Adrenal gland (tissue), 19 donors: ENCODE measurements at places on chromosomes 2 and 18. TPM values are rescaled to one million over a fixed set of nuclear protein-coding genes. Genes with fewer than 3 reads are reported as not detected.
A peak's percentile ranks its signal among the peaks of the same experiment; 100 is the strongest.

DNA sequence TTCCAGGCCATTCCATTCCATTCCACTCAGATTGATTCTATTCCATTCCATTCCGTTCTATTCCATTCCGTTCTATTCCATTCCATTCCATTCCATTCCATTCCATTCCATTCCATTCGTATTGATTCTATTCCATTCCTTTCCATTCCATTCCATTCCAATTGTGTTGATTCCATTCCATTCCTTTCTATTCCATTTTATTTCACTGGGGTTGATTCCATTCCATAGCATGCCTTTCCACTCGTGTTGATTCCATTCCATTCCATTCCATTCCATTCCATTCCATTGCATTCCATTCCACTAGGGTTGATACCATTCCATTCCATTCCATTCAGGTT, 1142.3 kb downstream of the RPIA start:
- DNase-seq, result no peak

GRCh38 chr18:33957707-33958106, 267.0 kb downstream of the NOL4 start:
- no peak for DNase-seq

Gene NDUFS1
- total RNA-seq, result 202 TPM

Gene CRACDL
- 2.0 TPM for total RNA-seq

GRCh38 chr2:132667706-132668105, 2.3 kb downstream of the LYPD1 start:
- DNase-seq, result no peak

DNA sequence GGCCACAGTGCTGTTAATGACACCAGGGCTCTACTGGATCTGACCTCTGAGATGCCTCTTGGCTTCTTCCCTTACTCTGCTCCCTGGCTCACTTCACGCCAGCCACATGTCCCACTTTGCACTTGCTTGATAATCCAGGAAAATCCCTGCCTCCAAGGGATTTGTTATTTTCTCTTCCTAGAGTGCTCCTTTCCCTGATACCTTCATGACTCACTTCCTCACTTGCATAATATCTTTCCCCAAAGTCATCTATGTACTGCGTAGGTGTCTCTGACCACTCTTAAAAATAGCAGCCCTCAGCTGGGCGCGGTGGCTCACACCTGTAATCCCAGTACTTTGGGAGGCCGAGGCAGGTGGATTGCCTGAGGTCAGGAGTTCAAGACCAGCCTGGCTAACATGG, 572.3 kb downstream of the PLCL1 start:
- no peak for DNase-seq

- DNase-seq, result no peak
These were observed 8.7 kb upstream of the DTNB start for GRCh38 chr2:25682082-25682481.

- no peak for DNase-seq
These were observed 86.1 kb downstream of the CACNB4 start for GRCh38 chr2:152012697-152013096.

- peak; percentile 70 for DNase-seq
These were observed 14.1 kb downstream of the SLC66A3 start for GRCh38 chr2:11169333-11169732.

Gene SULT1C4
- 1.9 TPM for total RNA-seq

- peak; percentile 4 for DNase-seq
These were observed 20.8 kb downstream of the KIF1A start for GRCh38 chr2:240799033-240799820.

Gene KRTCAP3
- total RNA-seq, result 7.1 TPM

DNA sequence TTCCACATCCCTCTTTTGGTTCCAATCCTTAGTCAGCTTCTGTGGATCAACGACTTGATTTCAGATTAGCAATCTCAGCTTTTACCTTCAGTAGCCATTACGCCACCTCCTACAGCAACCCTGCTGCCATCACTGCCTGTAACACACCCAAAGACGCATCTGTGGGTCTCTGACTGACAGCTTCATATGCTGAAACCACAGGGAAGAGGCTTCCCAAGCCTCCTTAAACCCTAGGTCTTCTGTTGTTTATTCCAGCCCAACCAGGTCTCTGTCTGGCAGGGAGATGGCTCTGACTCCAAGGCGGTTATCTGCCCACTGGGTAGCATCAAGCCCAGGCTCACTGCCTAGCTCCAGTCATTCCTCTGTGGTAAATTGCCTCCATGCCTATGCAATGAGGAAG, 28.6 kb upstream of the TRIB2 start:
- no peak for DNase-seq

DNA sequence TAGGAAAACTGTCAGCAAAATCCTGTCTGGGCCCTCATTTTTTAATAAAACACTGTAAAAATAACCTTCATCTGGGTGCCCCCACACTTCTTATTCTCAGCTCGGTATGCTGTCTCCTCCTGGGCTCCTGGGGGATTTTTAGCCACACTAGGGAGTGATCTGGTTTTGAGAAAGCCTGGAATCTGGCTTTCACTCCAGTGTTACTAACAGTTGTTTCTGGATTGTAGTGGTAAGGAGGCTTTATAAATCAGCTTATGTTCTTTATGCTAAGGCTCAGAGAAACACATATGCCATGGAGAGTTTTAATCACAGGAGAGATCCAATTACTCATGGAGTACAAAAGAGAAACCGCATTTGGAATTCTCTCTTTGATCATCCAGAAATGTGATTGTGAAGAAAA, 744.3 kb upstream of the SOX11 start:
- DNase-seq, result no peak

GRCh38 chr2:52919673-52920072, 847.9 kb upstream of the CHAC2 start:
- no peak for DNase-seq

DNA sequence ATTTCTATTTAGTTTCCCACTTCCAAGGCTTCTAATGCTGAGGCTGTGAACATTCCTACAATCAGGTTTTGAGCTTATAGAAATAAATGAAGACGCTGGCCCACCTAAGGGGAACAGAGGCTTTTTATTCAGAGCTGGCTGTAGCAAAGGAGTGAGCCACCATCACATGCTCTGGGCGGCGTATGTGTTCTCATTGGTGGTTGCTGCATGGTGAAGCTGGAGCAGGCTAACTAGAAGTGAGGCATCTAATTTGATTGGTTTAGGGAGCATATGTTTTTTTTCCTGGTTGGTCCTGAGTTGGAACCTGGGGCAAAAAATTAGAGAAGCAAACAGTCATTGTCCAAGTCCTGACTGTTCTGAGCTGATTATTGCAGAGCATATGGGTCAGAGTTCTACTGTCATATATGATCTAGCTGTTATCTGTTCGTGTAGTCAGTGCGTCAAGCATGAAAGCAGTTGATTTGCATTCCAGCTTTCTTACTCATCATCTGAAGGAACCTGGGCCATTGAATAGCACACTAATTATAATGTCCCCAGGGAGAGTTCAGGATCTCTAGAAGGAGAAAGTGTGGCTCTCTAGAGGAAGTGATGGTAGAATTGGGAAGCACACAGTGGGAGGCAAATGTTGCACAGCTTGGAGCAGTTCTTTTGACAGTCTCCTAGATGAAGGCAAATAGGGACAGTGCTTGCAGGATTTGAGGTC, 279.6 kb downstream of the PARD3B start:
- DNase-seq, result no peak

Gene GALNT5
- not detected for total RNA-seq

DNA sequence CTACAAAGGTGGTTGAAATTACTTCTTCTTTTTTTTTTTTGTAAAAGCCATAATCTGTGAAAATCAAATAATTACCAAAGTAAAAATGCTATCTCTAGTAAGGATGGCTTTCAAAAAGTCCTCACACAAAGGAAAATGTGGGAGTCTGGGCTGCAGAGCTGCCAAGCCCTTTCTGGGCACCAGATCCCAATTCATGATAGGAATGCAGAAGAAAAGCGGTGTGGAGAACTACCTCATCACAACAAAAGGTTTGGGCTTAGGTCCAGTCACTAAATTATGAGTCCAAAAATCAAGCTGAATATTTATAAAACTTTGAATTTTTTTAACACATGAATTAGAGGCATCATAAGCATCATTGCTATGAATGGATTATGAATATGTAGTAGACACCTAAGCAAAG, 30.8 kb upstream of the EPHA4 start:
- no peak for DNase-seq

DNA sequence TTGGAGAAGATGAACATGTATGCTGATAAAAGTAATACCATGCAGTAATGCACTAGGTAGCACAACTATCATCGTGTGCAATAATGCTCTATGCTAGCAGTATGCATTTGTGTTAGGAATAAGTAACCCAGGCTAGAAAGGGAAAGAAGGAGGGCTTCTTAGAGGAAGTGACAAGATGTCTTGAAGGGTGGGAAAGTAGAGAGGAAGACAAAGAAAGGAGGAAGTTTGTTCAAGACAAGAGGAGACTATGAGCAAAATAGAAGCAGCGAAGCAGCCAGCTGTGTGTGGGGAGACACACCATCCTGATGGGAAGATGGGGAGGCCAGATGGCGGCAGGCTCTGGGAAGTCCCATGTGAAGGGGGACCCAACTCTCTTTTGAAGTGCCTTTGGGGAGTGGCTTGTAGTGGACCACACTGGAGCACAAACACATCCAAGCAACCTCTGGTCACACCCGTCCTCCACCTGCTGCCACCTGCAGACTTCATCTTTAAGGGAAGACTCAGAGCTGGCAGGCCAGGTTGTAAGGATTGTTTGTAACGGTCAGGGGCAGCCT, 39.9 kb upstream of the INHBB start:
- no peak for DNase-seq

DNA sequence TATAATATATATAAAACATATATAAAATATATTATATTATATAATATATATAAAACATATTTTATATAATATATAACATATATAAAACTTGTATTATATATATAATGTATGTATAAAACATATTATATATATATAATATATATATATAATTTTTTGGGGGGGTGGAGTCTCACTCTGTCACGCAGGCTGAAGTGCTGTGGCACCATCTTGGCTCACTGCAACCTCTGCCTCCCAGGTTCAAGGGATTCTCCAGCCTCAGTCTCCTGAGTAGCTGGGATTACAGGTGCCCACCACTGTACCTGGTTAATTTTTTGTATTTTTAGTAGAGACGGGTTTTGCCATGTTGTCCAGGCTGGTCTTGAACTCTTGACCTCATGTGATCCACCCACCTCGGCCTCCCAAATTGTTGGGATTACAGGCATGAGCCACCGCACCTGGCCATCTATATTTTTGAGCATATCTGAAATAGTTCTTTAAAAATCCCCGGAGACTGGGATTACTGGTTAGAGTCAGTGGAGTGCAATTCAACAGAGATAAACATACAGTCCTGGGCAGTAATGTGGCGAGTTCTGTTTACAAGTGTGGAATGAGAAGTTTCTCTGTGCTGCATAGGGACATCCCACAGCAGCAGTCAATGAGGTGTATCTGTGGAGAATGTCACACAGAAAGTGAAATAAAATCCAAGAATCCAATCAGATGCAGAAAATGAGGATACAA, 208.4 kb downstream of the MYCN start:
- DNase-seq, result no peak

DNA sequence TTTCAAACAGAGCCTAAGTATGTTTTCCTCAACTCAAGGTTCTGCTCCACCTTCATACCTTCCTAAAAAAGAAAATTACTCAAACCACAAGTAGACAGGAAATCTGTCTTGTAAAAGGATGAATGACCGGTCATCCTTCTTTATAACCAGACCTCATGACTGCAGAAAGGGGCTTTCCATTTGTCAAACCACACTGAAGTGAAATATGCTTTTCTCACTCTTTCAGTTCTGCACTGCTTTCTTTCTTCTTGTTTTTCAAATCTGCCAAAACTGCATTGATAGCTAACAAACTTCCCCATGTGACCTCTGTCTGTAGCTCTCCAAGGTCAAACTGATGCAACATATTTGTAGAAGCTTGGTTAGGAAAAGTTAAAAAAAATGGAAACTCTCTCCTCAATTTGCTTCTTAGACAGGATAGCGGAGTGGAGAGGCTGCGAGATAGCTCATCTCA, 308.9 kb upstream of the CCDC68 start:
- DNase-seq, result no peak

DNA sequence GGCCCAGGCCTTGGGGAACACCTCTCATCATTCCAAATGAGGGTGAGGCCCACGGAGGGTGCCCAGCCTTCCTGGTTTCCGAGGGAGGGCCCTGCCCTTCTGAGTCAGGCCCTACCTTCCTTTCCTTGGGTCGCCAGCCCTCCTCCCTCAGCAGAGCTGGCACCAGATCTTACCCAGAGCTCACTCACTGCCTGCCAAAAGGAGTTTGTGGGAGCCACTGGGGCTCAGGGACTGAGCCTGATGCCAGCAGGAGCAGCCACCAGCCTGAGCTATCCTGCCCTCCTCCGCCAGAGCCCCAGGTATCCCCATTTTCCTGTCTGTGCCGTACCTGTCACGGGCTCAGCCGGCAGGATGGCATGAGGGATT, 64.1 kb downstream of the NRP2 start:
- no peak for DNase-seq

GRCh38 chr2:159907909-159908308, 109.9 kb upstream of the CD302 start:
- no peak for DNase-seq

GRCh38 chr2:35938838-35939237, 416.7 kb upstream of the CRIM1 start:
- DNase-seq, result no peak

Gene ITPRIPL1
- total RNA-seq, result 1.0 TPM

Gene ASXL3
- 3.9 TPM for total RNA-seq
